ENCODE measurements at places on chromosomes 2 and 18. TPM values are rescaled to one million over a fixed set of nuclear protein-coding genes. Genes with fewer than 3 reads are reported as not detected.

The ELOA2 gene
- not detected for total RNA-seq

The MATN3 gene
- 17.0 TPM for total RNA-seq

The FABP1 gene
- total RNA-seq, result not detected

The RNF125 gene
- total RNA-seq, result 0.87 TPM

DNA sequence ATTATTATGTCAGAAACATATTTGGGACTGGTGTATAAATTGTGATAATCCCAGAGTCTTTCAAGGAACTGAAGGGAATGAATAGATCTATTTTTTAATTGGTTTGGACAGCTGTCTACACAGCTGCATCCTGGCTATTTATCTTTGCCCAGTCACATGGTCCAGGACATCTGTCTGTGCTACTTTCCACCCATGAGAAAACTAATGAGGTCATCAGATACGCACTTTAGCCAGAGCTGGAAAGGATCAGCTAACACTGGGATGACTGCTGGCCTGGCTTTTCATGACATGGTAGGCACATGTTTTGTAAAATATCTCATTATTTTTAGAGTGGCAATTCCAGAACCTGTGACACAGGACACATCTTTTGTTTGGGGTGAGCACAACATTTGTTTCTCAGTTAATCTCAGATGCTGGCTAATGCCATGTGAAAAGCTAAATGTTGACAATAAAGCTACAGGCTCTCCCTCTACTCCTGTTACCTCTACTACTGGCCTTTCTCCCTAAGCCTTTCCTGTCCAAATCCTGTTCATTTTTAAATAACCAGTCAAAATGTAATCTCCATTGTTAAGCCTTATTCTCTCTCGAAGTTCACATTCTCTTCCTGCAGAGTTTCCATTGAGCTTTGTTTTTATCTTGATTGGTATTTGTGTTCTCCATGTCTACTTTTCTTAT is 500.7 kb downstream of the RIT2 start:
- DNase-seq, result no peak
